Right renal pelvis (tissue), 4 donors: ENCODE measurements at places on chromosomes 11 and 22.

- DNase-seq: no peak
These were observed 66.7 kb downstream of the PISD start for GRCh38 chr22:31595271-31595670.

DNA sequence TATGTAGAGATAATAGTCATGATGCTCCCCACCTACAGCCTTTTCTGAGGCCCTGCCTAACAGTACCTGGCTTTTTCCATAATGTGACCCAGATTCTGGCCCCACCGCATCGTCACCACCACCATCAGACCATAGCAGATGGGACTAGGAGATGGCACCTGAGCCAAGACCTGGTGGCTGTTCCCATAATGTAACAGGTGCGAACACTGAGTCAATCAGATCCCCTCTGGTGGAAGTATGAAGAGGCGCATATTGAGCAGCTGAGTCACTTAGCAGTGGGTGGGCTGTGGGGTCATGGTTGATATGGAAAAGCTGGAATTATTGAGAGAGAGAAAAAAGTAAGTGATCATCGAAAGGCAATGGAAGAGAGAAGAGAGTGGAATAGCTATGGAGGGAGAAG lies 578.0 kb upstream of the CADM1 start:
- no peak for DNase-seq

DNA sequence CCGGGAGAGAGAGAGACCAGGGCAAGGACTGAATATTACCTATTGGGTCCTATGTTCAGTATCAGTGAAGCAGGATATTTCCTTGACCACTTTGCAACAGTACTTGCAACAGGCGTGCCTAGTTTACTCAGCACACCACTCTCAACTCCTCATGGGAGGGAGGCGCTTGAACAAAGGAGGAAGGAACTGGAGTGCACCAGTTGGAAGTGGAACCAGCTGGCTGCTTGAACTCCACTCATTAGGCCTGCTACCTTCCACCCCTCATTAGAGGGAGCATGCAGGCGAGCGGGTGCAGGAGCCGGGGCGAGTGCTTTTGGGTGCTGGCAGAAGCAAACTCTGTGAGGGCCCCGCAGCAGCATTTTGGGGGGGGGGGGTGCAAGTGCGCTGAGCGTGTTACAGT lies 1369.6 kb upstream of the RAG2 start:
- no peak for DNase-seq

- DNase-seq: no peak
These were observed 103.8 kb downstream of the FAM168A start for GRCh38 chr11:73493956-73494598.

- DNase-seq: no peak
These were observed 898.2 kb upstream of the RAG2 start for GRCh38 chr11:37496201-37496600.

GRCh38 chr11:105618343-105618955 lies 8.6 kb downstream of the GRIA4 start:
- no peak for DNase-seq
